ENCODE measurements at places on chromosomes 7 and 10.

- DNase-seq = no peak
These were observed 18.1 kb downstream of the UBE2D4 start for GRCh38 chr7:43944286-43944685.

DNA sequence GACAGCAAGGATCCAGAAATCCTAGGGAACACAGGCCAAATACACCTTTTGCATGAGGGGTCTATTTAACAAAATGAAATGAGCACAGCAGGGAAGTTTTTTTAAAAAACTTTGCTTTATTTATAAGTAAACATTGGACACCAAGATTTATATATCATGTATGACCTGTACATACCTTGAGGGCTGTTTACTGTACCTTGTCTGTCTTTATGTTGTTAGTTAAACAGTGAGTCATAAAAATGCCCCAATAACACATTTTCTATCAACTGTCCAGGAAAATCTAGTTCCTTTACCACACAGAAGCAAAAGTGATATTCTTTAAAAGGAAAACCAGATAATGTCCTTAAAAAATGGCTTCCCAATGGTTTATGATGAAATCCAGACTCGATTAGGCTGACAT is 45.1 kb upstream of the AGR3 start:
- no peak for DNase-seq

GRCh38 chr10:88971221-88972061 is 18.9 kb upstream of the ACTA2 start:
- no peak for DNase-seq

- DNase-seq = no peak
These were observed 2.2 kb downstream of the MAFK start for GRCh38 chr7:1532456-1533254.

- DNase-seq = no peak
These were observed 192.3 kb downstream of the EMX2 start for GRCh38 chr10:117734731-117735405.

DNA sequence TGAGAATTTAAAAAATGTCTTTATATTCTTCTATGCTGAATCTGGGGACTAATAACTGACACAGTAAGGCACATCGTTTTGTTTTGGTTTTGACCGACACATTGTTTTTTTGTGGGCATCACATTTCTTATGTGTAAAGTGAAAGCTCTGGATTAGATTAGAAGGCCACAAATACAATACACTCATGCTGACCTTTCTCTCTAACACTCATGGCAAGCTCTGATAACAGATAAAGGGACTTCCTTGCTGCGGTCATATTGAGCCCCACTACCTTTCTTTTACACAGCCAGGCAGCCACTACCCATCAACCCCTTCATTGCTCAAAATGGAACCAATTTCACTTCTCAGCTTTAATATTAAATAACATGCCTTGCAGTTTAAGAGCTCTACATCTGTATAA is 26.0 kb downstream of the PPP1R3A start:
- DNase-seq = no peak

DNA sequence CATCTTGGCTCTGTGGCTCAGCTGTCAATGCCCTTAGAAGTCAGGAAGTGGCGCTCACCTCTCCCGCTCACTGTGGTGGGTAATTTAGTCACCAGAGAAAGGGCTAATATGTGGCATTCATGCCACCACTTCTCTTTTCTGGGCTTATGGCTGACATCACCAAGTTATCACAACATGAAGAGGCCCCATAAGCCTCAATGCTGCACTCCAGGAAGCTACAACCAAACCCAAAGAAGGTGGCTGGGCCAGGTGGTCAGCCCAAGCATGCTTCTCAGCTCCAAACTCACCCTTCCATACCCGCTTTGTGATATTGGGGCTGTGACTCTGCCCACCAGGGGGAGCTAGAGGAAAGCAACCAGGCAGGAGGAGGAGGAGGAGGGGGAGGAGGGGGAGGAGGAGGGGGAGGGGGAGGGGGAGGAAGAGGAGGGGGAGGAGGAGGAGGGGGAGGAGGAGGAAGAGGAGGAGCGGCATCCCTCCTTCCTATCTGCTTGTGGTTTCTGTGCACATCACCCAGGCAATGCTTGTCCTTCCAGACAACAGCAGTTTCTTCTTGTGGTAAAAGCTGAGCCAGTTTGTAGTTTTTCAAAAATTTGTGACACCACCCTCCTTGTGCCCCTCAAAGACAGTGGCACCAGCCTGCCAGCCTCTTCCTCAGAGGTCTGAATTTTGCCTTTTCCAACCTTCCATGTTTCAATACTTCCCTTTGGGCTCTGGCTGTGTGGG is 42.1 kb downstream of the CYP26A1 start:
- DNase-seq = peak; percentile 18

DNA sequence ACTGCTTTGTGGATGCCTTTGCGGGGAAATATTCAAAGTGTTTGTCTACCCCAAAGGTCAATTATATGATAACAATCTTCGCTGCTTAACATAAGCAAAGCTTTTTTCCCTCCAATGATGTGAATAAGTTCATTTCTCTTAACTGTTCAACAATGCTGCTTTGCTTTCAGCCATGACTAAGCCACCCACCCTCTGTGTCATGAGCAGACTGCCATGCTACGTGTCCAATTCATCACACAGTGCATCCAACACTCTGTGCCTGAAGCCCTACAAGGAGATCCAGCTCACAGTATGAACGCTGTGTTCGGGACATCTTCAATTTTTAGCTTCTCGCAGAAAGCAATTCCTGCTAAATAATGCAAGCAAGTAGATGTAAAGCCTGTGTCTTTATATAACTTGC is 5.7 kb upstream of the TAS2R40 start:
- no peak for DNase-seq

DNA sequence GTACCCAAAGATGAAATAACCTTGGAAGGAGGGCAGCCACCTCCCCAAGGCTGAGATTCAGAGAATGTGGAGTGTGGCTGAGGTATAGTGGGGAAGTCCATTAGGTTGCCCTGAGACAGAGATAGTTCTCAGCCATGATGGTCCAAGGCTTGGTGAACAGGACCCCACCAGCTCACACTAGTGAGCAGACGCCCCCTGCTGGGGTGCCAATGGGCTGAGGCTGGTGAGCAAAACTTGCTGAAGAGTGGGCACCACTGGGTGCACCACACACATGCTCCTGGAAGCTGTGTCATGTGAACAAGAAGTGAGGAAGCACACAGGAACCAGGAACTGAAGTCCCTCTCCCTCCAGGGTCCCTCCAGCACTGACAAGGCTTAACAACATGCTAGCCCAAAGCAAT is 8.9 kb downstream of the FBXL13 start:
- DNase-seq = no peak

DNA sequence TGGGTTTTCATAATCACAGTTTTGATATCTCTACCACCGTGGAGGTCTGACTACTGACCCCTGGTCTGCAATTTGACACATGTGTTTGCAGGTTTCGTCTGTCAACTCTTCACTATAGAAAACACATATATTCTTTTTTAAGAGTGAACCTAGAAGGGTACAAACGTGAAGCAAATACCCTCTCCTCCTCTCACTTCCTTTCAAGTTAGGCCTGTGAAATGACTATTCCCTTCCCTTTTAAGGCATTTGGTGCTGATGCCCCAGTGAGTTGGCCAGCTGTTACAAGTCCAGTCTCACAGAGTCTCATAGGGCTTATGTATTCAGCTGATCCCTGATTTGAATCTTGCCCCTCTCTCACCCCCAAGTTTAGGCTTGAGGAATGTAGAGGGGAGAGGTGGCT is 742.0 kb upstream of the IGFBP3 start:
- DNase-seq = no peak

DNA sequence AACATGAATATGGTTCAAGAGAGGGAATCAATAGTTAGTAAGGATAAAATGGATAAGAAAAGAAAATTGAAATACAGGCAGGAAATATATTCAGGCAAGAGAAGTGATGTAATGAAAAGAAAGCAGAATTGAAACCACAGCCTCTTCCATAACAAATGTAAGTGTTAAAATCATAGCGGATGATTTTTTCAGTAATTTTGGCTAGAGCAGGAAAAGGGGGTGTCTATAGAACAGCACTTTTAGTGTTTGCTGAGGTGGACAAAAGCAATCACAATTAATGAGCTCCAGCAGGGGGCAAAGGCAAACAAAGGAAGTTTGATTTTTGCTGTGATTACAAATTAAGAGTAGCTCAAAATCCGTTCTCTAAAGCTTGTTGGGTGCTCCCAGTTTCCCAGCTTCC is 79.0 kb downstream of the TRIL start:
- no peak for DNase-seq

DNA sequence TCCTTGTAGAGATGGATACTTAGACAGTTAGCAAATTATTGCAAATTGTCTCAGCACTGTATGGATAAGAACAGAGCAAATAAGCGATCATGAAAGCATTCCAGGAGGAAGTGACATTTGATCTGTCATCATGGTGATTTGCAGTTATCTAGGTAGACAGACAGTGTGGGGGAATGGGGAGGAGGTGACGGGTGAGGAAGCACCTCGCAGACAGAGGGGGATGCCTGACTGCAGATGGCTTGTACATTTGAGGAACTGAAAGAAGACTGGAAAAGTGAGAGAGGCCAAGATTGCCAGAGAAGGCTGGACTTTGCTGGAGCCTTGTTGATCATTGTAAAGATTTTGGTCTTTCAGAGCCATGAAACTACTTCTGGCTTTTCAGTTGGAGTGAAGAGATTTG is 318.2 kb upstream of the CELF2 start:
- no peak for DNase-seq

DNA sequence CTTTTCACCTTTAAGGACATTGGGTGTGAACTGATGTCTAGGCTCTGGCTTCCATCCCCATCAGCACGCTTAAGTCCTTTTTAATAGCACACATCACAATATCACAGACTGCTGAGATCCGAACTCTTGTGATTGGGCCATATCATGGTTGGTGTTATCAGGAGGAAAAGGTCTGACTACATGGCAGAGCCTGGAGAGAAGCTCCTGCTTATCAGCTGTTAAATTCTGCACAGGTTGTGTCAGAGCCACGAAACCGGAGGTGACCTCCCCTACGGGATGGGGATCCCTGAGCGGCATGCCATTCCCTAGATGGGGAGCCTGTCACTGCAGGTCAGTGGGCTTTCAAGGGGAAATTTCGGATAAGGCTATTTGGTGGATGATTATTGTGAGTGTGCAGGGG is 182.4 kb downstream of the INHBA start:
- DNase-seq = no peak

DNA sequence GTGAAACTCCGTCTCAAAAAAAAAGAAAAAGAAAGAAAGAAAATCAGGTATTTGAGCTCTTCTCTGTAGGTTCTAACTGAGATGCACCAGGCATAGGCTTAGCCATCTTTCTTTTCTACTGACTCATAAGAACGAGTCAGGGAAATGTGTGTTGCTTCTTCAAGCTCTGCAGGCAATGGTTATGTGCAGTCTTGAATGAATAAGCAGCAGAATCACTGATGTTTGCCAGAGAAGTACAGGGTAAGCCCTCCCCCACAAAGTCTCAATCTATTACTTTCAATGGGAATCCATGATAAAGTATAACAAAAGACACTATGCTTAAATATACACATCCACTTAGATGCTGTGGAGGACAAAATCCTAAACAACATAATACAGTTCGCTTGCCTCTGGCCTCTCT is 239.2 kb downstream of the PARD3 start:
- DNase-seq = peak; percentile 23

DNA sequence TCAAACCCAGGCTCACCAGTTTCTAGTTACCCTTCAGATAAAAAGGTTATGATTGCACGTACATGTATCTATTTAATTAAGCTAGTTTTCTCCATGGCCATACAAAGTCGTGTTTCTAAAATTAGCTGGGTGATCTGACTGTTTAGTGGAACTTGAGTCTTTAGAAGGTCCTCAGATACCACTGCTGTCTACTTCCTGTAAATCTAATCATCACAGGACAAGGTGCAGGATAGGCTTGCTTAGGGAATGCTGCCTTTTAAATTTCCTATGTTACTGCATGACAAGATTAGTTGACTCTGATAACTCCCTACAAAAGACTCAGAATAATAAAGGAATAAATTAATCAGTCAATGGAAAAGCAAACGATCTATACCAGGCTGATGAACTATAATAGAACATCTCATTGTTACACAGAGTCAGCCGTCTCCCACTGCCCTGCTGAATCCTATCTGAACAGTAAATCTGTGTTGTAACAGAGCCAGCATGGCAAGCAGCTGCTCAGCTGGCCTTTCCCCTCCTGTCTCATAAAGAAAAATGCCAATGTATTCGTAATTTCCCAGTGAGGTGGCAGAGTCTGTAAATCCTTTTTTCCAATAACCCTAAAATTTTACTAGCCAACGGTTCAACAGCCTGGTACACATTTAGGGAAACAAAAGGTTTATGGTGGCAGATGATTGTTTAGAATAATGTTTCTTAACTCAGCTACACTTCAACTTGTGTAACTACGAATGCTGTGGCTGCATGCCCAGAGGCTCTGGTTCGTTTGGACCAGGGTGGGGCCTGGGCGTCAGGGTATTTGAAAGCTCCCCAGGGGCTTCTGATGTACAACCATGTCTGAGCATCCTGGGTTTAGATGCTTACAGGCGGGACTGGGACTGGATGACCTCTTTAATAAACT is 318.0 kb downstream of the PAXIP1 start:
- DNase-seq = no peak

- DNase-seq = no peak
These were observed 297.9 kb upstream of the NFE2L3 start for GRCh38 chr7:25854059-25854458.

GRCh38 chr7:131219312-131220041 is 108.2 kb upstream of the MKLN1 start:
- DNase-seq = no peak

GRCh38 chr7:82049442-82049841 is 279.6 kb upstream of the HGF start:
- no peak for DNase-seq

- no peak for DNase-seq
These were observed 108.5 kb downstream of the HOXA1 start for GRCh38 chr7:26987338-26987737.

GRCh38 chr10:69328380-69328735 is 50.1 kb downstream of the HK1 start:
- DNase-seq = no peak

DNA sequence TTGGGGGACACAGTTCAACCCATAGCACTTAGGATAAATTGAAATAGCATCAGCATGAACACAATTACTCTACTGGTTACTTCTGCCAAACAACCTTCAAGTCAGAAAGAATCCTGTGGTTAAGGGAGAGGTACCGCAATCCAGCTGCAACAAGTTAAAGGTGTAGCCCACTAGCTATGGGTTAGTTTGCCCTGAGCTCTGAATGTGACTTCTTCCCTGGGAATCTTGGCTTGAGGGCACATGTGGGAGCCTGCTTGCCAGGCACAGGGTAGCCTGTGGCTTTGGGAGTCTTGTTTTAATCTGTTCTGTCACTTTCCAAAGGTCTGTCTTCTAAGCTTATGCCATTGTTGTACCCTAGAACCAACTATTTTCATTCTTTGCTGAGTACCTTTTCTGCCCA is 8.9 kb upstream of the SGPL1 start:
- DNase-seq = no peak

DNA sequence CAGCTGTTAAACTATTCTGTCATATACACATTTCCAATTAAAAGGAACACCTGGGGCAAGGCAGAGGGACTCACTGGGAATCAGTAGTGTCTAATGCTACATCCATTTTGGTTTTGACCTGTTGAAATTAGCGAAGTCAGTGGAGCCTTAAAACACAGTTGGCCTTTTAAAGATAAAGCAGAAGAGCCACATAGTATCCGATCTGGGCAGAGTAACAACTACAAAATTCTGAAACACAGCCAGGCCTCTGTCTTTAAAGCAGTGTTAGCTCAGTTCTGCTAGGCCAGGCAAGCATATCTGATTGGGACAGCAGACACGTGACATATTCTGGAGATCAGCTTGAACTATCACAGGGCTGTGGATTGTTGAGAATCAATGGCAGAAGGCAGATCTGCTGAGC is 117.5 kb upstream of the WNT16 start:
- DNase-seq = no peak
